Skin of body (tissue), 3 donors: ENCODE measurements at places on chromosomes 13 and 19.

DNA sequence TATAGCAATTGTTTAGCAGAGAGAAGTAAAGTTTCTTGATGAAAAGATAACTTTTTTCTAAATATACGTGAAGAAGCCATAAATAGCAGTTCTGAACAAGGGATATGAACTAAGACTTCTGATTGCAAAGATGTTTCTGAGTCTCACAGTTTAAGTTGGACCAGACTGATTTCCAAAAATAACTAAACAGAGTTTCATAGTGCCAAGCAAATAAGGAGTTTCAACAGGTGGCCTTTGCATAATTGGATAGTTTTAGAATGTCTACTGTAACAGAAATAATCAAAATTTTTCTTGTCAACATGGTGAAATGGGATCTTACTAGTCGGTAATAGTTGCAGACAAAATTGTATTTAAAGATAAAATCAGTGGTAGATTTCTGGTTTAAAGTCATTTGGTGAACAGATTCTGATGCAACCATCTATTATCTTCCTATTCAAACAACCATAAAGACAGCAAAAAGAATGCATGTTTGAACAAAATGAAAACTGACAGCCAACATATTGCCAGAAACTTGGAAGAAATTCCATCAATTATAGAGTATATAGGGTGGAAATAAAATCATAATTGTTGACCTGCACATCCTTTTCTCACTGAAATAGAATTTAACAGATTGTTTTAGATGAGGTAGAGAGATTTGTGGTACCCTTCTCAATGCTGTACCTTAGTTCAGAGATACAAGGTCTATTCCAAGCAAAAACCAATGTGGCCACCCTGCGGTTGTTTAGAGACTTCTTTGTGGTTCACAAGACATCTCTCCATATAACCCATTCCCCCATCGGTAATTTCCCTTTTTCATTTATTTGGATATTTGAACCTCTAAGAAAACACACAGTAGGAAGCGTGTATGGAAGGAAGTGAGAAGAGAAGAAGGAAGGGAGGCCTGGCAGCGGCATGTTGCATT, 275.3 kb downstream of the COG6 start:
- DNase-seq: no peak

DNA sequence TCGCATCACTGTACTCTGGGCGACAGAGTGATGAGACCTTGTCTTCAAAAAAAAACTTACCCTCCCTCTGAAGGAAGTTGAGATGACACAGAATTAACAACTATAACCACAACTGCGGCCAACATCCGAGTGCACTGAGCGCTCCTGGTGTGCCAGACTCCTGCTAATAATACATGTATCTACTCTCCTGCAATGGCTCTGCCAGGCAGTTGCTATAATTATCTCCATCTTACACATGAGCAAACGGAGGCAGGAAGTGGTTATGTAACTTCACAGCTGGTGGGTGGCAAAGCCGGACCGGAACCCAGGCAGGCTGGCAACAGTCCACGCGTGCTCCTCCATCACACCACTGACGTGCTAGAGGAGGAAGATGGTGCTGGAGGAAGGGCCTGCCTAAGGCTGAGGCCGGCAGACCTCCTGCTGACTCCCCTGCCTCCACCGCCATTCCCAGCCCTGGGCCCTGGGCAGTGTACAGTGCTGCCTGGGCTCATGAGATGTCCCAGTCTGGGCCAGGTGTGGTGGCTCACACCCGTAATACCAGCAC, 12.6 kb downstream of the XRCC1 start:
- no peak for DNase-seq

- DNase-seq: no peak
Observed at GRCh38 chr19:50779504-50780457, 9.5 kb downstream of the GPR32 start.

GRCh38 chr13:50055454-50055853, 40.2 kb downstream of the KCNRG start:
- DNase-seq: no peak

GRCh38 chr19:17530586-17530985, 19.1 kb downstream of the PGLS start:
- no peak for DNase-seq

GRCh38 chr13:48731957-48732569, 78.3 kb downstream of the CYSLTR2 start:
- DNase-seq: no peak

DNA sequence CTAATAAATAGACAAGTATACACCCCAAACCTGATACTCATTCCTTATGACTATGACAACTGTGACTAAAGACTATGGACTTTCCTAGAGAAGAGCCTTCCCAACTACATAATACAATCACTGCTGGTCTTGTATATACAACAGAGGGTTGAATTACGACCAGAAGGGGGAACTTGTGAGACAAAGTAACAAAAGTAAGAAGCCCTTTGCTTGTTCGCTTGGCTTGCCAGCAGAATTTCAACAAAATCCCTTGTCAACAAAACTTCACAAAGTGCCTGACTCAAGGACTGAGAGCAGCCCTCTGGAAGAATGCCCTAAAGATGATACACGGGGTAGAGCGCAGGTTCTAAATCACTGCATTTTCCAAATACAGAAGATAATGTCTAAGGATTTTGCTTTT, 99.4 kb downstream of the WASF3 start:
- no peak for DNase-seq

GRCh38 chr13:107743983-107744382, 471.4 kb downstream of the LIG4 start:
- DNase-seq: no peak

DNA sequence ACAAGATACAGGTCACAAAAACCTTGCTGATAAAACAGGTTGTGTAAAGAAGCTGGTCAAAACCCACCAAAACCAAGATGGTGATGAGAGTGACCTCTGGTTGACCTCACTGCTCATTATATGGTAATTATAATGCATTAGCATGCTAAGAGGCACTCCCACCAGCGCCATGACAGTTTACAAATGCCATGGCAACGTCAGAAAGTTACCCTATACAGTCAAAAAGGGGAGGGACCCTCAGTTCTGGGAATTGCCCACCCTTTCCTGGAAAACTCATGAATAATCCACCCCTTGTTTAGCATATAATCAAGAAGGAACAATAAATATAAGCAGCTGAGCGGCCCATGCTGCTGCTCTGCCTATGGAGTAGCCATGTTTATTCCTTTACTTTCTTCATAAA, 434.1 kb downstream of the ZNF536 start:
- no peak for DNase-seq

GRCh38 chr13:99339736-99340397, 32.7 kb upstream of the GPR183 start:
- DNase-seq: no peak

- no peak for DNase-seq
Observed at GRCh38 chr13:97280478-97280877, 58.3 kb downstream of the MBNL2 start.
